Stimulated activated CD8-positive, alpha-beta memory T cell treated with anti-CD3 and anti-CD28 coated beads, Interleukin-7, amount 100 ng/mL, for 4 hours (primary cell): ENCODE measurements at places on chromosomes 7 and 10.
A peak's percentile ranks its signal among the peaks of the same experiment; 100 is the strongest.

DNA sequence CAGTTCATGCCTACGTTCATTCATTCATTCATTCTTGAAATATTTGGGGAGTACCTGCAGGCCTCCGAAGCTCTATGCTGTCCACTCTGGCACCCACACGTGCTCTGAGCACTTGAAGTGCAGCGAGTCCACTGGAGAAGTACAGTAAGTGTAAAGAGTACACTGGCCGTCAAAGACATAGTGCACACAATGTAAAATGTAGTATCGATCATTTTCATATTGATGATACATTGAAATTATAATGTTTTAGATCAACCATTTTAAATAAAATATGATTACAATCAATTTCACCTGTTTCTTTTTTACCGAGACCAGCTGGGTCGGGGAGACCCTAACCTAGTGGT lies 37.0 kb upstream of the PURB start:
- no peak for DNase-seq

GRCh38 chr10:44193567-44194220 lies 191.2 kb downstream of the CXCL12 start:
- no peak for DNase-seq

DNA sequence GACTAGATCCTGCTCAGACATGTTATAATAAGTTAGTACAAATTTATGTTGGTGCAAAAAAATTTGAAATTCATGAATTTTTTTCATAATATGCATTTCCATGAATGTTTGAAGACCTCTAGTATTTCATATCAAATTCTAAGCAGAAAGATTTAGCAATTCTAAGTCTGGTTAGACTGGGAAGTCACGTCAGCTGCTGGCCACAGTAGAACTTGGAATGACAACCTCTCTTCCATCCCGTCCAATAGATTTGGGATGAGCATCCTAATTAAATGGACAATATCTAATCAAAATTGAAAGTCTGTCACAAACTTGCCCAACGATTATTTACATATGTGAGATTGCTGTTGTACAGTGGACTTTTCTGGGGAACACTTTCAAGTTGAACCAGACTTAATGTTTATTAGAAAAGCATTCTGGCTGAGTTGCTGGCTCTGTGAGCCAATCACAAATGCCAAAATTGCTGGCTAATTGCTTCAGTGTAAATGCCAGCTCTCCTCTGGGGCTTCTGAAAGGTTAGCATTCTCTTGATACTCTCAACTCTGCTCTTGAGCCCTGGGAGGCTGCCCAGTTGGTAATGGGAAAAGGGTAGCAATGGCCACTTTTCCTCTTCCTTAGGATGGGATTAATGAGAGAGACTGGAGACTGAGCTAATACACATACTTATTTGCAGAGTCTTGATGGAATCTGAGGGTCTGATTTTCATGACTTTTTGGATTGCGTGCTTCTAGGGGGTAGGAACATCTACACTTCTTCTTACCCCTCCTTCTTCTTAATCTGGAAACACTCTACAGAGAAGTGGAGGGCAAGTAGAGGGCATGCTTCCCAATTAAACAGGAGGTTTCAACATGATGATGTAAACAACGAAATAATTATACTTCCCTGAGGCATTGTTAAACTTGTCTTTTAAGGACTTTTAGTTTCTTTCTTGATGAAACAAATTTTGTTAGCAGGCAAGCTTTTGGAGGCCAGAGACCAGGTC lies 253.5 kb downstream of the BAMBI start:
- no peak for DNase-seq

DNA sequence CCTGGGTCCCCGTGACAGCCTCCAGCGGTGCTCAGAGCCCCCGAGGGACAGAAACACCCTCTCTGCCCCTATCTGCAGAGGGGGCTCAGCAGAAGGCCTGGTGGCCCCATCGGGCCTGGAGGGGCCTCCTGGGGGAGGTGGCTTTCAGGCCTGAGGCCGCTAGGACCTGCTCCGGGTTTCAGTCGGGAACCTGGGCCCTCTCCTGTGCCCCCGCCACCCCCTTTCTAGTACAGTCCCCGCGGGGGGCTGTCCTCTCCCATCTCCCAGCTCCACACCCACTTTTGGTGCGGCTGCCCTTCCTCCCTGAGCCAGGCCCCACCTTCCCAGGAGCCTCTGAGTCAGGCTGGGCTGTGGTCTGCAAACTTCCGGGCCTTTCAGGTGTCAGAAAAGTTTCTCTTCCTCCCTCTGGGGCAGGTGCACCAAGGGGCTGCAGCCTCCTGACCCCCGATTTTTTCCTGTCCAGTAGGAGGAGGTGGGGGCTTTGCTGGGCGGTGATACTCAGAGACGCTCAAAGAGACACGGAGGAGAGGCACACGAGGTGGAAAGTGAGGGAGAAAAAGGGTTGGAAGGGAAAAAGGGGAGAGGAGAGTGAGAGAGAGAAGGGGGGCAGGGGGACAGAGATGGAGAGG lies 692 bp downstream of the CARD11 start:
- peak; percentile 50 for DNase-seq

- DNase-seq = no peak
These were observed 1.3 kb upstream of the DGKI start for GRCh38 chr7:137848095-137848494.

DNA sequence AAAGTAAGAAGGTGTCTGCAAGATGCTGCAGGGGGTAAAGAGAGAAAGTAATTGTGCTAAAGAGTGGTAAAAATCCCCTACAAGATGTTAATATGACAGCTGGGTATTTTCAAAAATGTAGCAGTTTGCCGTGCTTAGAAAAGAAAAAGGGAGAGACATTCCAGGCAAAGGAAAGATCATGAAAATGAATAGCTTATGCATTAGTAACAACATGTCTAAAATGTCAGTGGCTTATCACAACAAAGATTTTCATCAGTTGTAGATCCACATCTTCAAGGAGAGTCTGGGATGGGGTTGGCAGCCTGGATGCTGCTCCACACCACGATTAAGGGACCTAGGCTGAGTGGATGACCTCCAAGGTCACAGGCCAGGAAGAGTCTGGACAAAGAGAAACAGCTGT lies 920.9 kb downstream of the GRID1 start:
- DNase-seq = no peak

DNA sequence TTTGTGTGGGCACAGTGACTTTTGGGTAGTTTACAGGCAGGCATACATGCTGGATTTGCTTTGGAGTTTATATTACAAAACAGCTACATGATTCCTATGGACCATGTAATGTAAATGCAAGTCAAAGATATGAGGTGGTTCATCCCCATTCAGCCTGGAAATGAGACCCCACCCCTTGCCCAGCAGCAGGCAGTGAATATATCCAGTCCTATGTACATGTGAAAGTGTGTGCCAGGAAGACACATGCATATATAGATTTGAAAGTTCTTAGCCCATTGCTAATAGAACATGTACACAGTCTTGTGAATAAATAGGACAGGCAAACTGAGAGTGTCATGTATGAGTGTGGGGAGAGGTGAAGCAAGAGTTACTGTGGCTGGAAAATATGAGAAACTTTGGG lies 65.3 kb downstream of the FZD1 start:
- DNase-seq = no peak

GRCh38 chr7:137984181-137985041 lies 17.5 kb downstream of the CREB3L2 start:
- no peak for DNase-seq

DNA sequence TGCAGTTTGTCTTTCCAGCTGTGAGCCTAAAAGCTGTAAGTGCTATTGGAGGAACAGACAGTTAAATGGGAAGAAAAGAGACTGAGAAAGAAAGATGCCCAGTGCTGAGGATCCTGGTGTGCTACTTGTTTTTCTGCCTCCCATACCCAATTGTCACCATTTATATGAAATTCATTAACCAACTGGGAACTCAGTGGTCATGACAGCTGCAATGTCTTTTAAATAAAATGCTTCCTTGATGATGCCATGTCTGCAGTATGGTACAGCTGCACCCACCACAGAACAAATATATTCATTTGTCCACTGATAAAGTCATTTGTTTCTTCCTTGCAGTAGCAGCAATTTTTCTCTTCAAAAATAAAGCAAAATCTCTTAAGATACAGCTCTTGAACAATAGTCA lies 15.6 kb upstream of the RTKN2 start:
- DNase-seq = no peak

DNA sequence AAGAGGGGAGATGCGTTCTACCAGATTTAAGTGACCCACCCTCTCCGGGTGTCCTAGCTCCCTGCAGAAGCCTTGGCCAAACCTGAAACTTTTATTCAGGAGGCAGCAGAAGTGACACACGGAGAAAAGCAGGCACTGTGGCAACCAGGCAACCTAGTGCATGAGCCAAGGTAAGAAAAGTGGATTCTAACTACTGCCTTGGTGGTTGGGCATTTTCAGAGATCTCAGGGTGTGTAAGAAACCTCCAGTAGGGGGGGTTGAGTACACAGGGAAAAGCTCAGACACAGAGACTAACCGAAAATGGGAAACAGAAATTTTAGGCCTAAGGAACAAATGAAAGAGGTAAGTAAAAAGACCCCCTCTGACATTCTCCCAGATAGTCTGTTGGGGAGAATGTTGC lies 645.7 kb downstream of the ANKRD7 start:
- no peak for DNase-seq

- DNase-seq = no peak
These were observed 100.3 kb downstream of the DOCK4 start for GRCh38 chr7:112105584-112106530.

GRCh38 chr7:118902600-118902999 lies 678.1 kb downstream of the ANKRD7 start:
- DNase-seq = no peak

DNA sequence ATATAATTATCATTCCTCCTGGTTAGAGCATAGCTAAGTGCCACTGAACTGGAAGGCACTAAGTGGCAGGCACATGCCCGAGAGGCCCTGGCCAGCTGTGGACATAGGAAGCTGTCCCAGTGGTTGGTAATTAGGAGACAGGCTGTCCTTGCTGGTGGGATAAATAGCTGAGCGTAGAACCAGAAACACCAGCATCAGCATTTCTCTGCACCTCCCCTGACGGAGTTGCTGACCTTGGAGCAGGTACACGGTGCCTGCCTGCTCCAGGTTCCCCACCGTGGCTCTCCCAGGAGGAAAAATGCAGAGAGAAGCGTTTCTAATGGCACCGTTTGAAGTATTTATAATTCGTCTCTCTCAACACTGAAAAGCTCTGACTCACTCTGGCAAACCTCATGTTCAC lies 5.6 kb upstream of the ABLIM1 start:
- DNase-seq = no peak

DNA sequence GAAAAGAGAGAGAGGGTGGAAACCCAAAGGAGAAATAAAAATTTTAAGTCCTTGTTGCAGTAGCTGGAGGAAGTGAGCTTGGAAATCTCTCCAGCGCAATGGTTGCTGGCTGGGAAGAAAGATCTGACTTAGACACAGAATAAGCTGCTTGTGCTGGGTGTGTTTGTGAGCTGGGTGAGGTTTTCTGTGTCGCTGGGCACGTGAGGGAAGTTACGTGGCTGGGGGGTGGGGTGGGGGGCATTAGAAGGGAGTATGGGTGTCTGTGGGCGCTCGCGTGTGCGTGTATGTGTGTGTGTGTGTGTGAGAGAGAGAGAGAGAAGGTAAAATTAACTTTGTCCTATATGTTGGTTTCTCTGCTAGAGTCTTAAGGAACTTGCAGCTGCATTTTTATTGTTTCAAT lies 11.6 kb downstream of the TCF7L2 start:
- DNase-seq = no peak

- no peak for DNase-seq
These were observed 31.7 kb downstream of the SKIDA1 start for GRCh38 chr10:21493784-21494183.

GRCh38 chr7:49937608-49938007 lies 155.4 kb downstream of the ZPBP start:
- DNase-seq = no peak

GRCh38 chr10:76719006-76719405 lies 918.6 kb downstream of the KCNMA1 start:
- no peak for DNase-seq

DNA sequence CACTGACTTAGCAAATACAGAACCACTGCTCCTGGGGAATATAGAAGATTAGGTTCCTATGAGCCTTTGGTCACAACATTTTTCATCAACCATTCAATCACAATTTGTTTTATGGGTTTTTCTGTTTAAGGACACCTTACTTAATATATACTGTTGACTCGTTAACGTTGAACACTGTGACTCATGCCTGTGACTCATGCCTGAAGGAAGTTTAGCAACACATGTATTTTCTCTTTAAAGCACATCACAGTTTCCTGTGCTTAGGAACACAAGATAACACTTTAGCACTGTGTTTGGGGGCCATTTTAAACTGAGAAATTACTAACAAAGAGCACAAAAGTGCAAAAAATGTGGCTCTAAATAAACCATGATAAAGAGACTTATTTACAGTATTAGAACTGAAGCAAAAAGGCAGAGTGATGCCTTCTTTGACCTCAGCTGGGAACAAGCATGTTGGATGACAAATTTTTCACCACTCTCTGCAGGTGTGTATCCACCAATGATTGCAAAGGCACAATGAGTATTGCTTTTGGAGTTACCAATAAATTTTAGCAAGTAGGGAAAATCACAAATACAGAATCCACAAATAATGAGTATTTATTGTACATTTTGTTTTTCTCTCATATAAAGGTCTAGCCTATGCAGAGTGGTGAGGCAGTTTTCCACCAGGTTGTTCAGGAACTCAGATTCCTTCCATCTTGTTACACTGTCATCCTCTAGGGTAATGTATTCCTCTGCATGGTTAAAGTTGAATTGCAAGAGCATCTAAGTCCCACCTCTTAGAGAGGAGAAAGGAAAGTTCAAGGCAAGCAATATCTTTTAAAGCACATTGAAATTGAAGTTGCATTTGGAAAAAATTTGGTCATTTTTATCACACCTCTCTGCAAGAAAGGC lies 7.3 kb downstream of the FGFBP3 start:
- DNase-seq = peak; percentile 43

DNA sequence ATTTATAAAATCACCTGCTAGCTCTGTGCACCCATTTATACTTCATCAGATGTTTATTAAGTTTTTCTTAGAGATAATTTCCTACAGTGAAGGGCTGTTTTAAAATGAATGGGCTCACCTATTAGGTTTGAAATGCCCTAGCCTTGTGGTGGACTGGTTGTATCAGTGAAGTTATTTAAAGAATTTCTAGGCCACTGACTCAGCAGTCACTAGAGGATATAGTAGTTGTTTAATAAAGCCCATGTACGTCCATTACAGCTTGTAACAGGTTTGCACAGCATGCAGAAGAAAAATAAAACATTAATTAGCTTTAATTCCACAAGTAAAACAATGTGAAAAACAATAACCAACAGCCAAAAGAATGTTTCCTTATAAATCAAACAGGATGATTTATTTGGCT lies 128.0 kb downstream of the RSU1 start:
- no peak for DNase-seq

- peak; percentile 5 for DNase-seq
These were observed 51.6 kb downstream of the SMKR1 start for GRCh38 chr7:129553899-129554461.

GRCh38 chr10:13440185-13441061 lies 88.4 kb downstream of the BEND7 start:
- DNase-seq = peak; percentile 9

DNA sequence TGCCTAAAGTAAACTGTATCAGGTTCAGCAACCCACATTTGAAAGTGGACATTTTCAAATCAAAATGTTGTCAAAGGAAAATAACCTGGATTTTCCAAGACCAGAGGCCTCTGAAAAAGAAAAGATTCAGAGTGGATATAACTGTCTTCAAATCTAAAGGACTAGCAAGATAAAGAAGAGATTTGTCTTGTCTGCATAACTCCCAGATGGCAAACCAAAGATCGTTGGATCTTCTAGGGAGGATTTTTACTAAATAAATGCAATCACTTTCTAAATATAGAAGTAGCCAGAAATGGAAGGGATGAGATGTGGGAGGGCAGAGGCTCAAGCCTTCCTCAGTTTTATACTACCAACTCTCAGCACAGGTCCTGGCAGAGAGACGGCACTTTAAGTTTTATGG lies 39.0 kb downstream of the CABCOCO1 start:
- no peak for DNase-seq

- DNase-seq = no peak
These were observed 388 bp downstream of the CNOT4 start for GRCh38 chr7:135509589-135509838.
